ENCODE measurements at places on chromosomes 1 and 21.

GRCh38 chr1:167173516-167174184 is 47.0 kb upstream of the POU2F1 start:
- DNase-seq = no peak

DNA sequence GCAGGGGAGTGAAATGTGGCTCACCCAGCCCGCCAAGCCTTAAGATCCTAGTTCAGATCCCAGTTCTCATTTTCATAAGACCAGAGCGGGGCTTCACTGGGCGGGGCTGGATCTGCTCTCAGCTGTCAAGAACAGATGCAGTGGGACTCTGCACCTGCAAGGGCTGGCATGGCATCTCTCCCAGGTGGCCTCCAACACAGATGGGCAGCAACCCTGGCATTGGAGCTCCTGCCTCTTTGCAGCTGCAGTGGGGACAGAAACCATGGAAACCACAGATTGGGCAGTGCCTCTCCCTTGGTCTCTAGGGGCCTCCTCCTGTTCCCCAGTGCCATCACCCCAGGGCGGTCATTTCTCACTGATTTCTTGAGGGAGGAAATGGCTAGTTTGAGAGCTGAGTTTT is 267.7 kb downstream of the PRDM2 start:
- no peak for DNase-seq

DNA sequence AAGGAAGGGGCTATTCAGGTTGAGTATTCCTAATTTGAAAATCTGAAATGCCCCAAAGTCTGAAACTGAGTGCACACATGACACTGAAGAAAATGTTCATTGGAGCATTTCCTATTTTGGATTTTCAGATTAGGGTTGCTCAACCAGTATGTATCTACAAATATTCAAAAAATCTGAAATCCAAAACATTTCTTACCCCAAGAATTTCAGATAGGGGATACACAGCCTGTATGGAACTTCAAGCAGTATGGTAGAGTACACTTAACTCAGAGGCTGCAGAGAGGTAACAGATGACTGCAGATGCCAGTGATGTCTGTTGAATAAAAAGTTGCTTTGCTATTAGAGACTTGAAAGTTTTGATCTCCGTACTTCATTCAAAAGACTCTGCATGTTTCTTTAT is 19.0 kb downstream of the YTHDF2 start:
- DNase-seq = no peak

DNA sequence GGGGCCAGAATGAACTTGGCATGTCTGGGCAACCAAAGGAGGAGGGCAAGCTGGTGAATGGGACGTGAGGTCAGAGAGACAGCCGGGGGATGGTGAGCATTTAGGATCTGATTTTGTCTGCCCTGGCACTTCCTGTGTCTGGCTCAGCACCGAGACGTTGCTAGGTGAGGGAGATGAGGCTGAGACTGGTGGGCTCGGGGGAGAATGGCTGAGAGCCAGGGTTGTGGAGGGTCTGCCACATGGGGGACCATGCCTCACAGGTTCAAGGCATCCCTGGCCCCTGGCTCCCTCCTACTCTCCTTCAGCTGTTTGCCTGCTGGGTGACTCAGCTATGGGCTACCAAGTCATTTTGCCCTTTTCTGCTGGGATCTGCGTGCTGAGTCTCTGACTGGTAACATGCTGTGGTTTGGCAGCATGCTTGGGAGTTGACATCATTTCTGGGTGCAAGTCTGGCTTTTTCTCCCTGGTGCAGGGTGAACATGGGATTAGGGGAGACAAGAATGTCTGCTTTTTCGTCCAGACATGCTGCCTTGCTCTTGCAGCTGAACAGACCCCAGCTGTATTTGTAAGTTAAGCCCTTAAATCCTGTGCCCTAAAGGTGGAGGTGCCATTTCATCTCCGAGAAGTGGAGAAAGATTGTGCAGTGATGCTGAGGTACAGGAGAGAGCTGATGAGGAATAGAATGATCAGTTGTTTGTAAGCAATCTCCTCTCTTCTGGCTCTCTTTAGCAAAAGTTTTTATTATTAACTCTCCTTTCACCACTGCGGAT is 17.6 kb downstream of the GALNT2 start:
- DNase-seq = peak; percentile 24

- DNase-seq = no peak
Measured at GRCh38 chr1:89959719-89960118, 35.2 kb upstream of the ZNF326 start.

DNA sequence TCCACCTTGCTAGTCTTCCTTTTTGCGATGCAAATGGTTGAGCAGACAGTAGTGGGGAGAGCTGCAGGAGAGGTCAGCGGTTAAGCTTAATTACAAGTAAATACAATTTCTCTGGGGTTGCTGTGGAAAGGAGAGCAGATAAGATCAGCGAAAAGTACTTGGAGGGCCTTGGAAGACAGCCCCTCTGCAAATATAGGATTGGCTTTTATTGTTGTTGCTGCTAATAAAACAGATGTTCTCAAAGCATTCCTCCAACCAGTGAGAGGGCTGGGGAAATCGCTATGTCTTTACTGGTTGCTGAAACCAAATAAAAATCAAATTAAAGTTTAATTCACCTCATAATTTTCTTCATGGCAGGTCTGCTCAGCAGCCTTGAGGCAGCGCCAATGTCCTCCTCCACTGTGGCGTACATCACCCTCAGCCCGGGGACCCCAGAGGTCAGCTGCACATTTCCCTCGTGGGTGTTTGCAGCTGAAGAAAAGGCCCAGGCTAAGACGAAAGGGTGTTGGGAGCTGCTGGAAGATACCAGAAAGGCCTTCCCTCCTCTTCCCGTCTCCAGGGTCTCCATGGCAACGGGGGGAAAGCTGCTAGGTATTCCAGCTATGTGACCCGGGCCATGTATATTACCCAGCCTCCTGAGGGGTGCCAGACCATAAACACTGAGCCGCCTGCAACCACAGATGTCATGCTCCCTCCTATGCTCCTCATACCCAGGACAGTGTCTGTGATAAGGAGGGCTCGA is 54.6 kb upstream of the POU2F1 start:
- no peak for DNase-seq

DNA sequence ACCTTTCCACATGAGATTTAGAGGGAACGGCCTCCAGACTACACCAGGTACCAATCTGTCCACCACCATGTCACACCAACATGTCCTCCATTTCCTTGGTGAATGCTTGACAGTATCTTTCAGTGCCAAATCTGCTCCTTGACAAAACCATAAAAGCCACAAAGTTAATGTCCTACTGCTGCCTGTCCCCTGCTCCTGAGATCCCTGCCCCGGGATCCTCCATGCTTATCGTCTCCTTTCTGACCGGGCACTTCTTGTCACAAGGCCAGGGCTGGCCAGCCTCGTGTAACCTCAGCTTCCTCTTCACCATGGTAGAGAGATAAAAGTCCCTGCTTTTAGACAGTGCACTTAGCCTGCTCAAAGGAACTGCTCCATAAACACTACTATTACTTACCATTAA is 136.2 kb downstream of the NAV1 start:
- no peak for DNase-seq

- DNase-seq = no peak
Measured at GRCh38 chr1:157403608-157404007, 148.7 kb downstream of the FCRL5 start.

DNA sequence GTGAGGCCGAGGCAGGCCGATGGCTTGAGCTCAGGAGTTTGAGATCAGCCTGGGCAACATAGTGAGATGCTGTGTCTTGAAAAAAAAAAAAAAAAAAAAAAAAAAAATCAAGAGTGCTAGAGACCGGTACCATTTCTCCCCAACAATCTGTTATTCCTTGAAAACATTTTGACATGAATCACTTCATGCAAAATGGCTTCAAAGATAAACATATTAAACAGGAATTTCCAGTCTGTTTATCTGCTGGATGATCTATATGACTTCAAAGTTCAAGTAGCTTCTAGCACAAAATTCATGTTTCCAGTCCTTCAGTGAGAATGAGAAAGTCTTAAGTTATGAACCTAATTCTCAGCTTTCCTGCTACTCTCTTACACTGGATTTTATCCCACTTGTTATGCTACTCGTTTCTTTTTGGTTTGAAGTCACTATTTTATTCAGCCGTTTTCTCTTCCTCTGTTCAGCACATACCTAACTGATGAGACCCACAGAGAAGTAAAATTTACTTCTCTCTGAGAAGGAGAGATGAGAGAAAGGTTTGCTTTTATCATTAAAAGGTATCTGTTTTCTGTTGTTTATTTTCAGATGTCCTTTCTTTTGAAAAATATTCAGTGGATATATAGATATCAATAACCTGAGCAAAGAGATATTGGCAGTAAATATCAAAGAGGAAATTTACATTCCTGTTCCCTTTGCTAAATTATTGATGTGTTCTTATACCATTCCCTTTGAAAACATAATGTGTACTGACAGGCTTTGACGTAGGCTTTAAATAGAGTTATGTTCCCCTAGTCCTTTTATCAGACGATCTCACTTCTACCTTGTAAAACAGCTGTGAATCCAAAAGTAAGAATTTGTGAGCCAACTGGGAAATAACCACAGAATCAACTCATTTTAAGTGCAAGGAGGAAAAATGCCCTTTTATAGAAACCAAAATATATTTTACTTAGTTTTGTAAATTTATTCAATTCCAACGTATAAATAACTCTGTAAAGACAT is 38.2 kb downstream of the CD46 start:
- DNase-seq = no peak

DNA sequence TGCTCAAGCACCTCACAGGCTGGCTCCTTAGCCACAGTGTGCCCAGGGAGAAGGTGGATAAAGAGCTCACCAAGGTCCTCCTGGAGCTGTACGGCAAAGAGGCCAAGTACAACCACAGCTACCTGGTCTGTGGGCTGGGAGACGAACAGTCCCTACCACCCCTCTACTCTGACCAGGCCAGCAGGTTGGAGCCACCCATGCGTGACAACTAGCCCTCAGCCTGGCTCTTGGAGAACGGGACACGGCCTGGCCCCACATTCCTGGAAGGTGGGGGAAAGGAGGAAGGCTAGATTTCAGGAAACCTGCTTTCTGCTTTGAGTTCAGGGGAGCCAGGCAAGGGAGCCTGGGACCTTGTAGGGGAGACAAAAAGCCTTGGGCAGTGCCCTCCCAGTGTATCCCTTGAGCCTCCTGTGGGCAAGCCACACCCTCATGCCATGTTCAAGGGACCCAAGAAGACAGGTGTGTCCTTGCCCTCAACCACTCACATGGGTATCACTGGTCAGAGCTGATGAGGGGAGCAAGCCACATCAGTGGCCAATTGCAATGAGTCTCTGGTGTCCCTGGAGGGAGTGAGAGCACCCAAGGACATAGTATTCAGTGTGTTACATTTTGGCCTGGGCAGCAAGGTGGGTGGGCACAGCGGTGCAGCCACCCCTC is 27.6 kb downstream of the LUZP1 start:
- no peak for DNase-seq

- no peak for DNase-seq
Measured at GRCh38 chr1:93522721-93523120, 74.8 kb downstream of the FNBP1L start.

DNA sequence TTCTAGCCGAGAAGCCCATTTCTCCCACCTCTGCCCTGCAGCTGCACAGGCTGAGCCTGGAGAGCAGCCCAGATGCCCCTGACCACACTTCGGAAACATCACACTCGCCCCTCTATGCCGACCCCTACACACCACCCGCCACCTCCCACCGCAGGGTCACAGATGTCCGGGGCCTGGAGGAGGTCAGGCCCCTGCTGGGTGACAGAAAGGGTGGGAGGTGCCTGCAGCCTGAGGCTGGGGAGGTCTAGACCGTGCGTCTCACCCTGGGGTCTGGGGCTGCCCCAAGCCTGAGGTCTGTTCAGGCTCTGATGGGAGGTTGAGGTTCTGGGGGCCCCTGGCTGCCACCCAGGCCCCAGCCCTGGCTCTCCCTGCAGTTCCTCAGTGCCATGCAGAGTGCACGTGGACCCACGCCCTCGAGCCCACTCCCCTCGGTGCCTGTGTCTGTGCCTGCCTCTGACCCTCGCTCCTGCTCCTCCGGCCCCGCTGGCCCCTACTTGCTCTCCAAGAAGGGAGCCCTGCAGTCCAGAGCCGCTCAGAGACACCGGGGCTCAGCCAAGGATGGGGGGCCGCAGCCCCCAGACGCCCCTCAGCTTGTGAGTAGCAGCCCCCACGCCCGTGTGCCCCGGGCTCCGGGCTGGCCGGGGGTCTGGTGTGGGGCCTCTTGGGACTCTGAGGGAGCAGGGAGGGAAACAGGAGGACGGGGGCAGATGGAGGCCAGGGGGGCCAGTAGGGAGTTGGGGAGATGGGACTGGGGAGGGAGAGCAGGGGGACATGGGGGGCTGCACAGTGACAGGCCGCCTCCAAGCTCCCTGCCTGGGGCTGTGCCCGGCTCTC is 7.4 kb downstream of the PLEKHN1 start:
- DNase-seq = no peak

- DNase-seq = no peak
Measured at GRCh38 chr1:97581614-97582051, 339.2 kb downstream of the DPYD start.

- DNase-seq = no peak
Measured at GRCh38 chr1:199138061-199138460, 499.2 kb downstream of the PTPRC start.

- no peak for DNase-seq
Measured at GRCh38 chr1:109904105-109904817, 6.4 kb upstream of the CSF1 start.

DNA sequence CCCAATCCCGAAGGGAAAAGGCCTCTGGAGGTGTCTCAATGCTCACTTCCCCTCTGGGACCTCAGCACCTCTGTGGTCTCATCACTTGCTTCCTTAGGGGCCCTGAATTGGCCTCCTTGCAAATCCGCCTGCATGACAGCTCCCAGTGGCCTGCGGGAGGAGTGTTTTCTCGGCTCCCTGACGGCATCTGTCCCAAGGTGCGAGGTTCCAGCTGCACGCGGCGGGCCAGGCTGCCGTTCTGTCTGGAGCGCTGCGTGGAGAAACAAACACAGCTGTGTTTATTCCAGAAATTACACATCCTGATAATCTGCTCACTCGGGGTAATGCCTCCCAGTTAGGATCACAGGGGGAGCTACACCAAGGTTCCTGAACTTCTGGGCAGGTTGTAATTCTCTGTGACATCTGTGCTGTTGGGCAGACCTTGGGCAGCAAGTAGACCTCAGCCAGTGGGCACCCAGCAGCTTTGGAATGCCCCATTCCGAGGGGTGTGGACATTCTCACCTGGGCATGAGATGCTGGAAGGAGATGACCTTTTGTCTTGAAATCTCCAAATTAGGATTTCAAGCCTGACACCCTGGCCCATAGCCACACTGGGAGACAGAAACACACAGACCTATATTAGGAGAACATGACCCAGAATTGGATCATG is 18.2 kb downstream of the EPHB2 start:
- DNase-seq = no peak

DNA sequence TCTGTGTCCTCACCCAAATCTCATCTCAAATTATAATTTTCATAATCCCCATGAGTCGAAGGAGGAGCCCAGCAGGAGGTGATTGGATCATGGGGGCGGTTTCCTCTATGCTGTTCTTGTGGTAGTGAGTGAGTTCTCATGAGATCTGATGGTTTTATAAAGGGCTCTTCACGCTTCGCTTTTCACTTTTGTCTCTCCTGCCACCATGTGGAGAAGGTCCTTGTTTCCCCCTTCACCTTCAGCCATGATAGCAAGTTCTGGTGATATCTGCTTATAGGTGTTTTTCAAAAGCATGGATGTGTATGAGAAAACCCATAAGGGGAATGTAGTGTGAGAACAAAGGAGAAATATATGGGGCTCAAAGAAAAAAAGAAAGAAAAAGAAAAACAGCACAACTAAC is 405.9 kb upstream of the RGS18 start:
- DNase-seq = no peak

All from erythroblast (primary cell).